ENCODE measurements at places on chromosomes 6 and 20.
A peak's percentile ranks its signal among the peaks of the same experiment; 100 is the strongest.

GRCh38 chr20:38798266-38798665 is 7.2 kb upstream of the PPP1R16B start:
- DNase-seq: no peak

DNA sequence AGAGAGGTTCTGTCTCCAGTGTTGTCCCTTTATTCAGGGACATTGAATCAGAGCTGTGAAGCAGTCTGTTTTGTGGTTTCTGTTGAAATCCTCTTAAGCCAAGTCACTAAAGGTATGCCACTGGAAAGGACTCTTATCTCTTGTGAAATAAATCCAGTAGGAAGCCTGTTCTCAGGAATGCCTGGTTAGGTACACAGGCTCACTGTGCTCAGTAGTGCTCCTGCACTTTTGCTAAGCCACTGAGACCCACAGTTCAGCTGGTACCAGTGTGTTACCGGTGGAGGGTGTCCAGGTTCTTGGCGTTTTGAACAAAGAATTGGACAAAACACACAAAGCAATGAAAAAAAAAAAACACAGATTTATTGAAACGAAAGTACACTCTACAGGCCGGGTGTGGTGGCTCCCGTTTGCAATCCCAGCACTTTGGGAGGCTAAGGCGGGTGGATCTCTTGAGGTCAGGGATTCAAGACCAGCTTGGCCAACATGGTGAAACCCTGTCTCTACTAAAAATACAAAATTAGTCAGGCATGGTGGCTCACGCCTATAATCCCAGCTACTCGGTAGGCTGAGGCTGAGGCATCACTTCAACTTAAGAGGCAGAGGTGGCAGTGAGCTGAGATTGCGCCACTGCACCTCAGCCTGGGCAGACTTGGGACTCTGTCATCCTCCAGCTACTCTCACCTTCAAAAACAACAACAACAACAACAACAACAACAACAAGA is 186.1 kb downstream of the JARID2 start:
- no peak for DNase-seq

- DNase-seq: peak; percentile 73
Measured at GRCh38 chr6:26268659-26269402, 96.2 kb upstream of the BTN3A2 start.

DNA sequence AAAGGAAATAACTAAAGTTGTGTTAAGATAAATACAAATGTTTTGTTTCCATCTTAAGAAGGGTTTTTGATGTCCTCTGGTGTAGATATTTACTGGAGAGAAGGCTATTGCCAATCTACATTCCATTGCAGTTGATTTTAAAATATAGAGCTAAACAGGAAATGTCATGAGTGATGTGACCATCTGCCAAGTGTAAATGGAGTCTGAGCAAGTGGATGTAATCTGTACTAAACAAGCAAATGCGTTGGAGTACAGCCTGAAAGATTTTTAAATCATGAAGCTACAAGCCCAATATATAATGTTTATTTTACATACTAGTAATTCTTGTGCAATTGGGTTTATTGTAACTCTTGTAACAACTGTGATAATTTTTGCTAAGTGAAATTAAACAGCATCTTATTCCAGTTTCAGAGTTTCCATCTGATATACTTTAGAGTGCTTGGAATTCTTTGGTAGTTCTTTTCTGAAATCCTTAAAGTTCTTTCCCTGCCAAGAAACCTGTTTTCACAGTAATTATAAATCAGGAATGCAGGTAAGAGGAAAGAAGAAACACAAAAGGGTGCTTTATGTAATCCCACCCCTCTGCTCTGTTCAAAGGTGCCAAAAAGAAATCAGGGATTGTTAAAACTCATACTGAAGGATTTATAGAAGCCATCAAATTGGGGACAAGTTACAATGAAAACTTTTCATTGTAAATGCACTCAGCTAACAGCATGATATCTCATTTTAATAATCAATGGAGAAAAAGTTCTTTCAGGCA is 47.2 kb upstream of the FLRT3 start:
- no peak for DNase-seq

DNA sequence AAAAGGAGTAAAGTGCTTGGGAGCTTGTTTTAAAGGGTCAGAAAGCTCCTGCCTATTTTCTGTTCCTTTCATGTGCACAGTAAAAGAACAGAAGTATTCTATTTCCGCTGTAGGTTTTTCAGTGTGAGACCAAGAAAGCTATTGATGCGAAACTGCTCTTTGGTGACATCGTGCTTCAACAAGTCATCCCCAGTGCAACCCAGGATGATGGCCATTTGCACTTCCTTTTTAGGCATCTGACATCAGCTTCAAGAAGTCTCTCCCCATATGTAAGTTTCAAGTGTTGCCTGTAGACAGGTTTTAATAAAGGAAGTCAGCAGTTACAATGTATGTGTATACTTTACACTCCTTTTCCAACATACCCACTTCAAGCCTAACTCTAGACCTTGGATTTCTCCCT is 131.6 kb downstream of the RFX6 start:
- no peak for DNase-seq

- no peak for DNase-seq
Measured at GRCh38 chr6:10237298-10238038, 177.4 kb downstream of the TFAP2A start.

GRCh38 chr6:117555262-117555849 is 47.0 kb downstream of the GOPC start:
- DNase-seq: no peak

DNA sequence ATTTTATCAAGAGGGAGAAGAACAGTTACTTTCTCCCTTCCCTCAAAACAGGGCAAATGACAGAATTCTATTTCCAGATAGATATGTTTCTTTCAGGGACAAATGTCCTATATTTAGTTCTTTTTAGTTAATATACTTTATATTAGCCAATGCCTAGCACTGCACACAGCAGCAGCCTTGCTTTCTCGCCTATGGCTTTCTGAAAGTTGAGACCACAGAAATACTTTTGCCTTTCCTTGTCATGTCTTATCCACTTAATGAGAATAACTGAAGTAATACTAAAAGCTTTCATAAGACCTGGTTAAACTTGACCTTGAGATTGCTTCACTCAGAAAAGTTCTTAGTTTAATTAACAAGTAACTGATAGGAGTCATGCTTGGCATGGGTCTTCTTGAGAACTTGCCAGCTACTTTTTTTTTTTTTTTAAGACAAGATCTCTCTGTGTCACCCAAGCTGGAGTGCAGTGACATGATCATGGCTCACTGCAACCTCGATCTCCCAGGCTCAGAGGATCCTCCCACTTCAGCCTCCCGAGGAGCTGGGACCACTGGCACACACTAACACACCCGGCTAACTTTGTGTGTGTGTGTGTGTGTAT is 159.3 kb downstream of the CDKAL1 start:
- DNase-seq: no peak

GRCh38 chr20:58721951-58722778 is 29.6 kb downstream of the NPEPL1 start:
- DNase-seq: peak; percentile 26

GRCh38 chr6:15184441-15184861 is 61.4 kb upstream of the JARID2 start:
- no peak for DNase-seq

DNA sequence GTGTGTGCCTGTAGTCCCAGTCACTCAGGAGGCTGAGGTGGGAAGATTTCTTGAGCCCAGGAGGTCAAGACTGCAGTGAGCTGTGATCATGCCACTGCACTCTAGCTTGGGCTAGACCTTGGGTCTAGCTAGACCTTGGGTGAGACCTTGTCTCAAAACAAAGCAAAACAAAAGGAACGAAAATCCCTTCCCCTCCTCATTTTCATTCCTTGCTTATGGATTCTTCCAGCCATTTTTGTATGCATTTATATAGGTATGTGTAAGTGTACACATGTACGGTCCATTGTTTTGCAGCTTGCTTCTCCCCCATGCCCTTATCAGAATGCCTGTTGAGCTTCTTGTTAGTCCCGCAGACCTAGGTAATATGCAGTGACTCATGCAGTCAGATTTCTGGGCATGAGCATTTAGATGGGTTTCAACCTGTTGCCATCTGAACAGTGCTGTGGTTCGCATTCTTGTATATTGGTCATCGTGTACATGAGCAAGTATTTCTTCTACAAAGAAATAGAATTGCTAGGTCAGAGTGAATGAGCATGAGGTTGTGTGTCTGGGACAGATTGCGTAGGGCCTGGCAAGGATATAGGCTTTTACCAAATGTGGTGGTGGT is 73.2 kb downstream of the ATRN start:
- no peak for DNase-seq

DNA sequence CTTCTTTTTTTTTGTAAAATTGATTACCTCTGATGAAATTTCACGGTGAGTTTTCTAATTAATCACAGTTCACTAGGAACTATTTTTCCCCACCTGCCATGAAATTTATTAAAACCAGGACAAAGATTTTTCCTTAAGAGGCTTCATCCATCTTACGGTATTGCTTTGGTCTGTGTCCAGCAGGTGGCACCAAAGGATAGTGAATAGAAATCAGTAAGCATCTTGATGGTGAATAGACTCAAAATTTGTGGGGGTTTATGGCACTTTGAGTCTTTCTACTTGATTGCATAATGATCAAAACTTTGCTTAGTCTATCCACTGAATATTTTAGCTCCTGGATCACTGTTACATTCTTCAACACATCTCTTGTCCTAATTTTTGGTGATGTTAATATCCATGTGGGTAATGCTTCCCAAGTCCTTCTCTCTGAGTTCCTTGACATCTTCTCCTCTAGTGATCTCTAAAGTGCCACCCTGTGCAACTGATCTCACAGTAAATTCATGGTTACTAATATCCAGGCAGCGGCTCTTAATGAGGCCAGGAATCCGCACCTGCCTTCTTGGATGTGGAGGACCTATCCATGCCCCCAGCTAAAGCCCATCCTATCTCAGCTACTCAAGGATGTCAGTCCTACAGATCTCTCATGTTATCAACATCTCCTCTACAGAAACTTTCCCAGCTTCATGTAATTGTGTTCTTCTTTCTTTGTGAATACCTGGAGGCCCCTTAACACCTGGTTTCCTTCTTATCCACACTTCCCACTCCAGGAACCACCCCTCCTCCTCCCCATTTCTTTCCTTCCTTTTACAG is 54.5 kb downstream of the STMND1 start:
- DNase-seq: peak; percentile 61

GRCh38 chr6:105278035-105278434 is 98.2 kb upstream of the POPDC3 start:
- DNase-seq: no peak

DNA sequence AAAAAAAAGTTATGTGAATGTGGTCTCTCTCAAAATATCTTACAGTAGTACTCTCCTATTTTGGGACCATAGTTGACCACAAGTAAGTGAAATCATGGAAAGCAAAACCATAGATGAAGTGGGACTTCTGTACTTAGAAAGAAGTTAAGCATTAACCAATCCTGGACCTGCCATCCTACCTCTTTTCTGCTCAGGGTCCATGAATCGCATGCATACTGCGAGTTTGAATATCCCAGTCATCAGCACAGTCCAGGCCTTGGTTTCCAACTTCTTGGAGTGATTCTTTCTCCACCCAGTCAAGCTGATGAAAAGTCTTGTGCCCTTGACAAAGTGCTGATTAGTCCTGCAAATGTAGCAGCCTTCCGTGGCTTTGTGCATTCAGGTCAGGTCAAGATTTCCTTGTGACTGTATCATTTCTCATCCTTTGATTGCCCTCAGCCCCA is 46.0 kb downstream of the RNF217 start:
- no peak for DNase-seq

DNA sequence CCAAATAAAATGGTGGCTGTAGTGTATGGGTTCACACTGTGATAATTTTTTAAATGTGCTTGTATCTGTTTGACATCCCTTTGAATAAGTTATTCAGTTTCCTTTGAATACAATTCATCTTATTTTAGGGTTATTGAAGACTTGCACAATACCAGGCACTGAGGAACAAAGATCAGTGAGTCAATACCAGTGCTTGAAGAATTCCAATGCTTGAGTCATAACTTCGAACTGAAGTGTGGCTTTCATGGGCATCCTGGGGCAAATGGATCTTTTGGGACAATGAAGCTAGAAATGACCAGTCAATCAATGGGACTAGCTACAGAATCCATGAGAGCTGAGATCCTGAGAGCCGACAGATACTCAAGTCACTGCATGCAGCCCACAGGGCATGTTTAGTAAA is 349.9 kb upstream of the FLRT3 start:
- DNase-seq: no peak
